Ammon's horn (tissue), 1 donor: ENCODE measurements at places on chromosomes 3 and 15.

DNA sequence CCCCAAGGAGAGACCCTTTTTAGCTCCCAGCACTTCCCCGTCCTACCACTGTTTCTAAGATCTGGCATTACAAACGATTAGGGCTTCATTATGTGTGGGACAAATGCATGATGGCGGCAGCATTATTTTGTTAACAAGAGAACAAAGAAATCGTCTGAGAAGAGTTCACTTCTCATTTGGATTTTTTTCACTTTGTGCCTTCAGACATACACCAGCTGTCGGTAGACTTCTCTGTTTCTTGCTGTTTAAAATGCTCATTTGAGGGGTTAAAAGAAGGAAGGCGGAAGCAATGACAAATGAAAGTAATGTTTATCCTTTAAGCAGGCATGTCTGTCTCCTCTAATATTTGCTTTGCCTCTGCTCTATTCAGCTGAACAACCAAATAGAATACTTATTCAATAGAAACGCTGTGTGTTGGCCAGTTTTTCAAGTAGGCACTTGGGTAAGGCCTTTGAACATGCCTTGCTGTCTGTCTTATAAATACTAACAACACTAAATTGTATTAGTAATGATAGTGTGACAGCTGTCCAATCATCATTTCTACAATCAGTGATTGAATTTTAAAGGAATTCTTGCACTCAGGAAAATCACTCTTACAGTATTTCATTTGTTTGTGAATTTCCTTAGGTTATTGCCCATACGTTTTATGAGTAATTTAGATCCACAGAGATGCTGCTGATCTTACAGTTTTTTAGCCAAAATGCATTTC lies 382.4 kb downstream of the IL5RA start:
- DNase-seq, result no peak

DNA sequence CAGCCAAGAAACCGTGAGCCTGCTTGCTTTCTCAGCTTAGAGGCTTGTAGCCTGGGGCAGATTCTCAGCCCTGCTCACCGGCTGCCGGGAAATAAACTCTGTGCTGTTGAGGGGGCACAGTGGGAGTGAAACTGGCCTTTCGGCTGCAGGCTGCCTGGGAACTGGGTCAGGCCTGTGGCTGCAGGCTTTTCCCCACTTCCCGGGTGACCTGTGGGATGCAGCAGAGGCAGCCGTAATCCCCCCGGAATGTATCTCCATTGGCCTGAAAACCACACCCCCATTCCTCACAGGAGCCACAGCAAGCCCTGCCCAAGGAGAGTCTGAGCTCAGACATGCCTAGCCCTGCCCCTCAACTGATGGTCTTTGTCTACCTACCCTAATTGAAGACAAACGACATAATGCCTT lies 110.9 kb downstream of the STXBP5L start:
- DNase-seq, result no peak

- no peak for DNase-seq
Observed at GRCh38 chr3:77815467-77815866, 775.6 kb downstream of the ROBO2 start.

DNA sequence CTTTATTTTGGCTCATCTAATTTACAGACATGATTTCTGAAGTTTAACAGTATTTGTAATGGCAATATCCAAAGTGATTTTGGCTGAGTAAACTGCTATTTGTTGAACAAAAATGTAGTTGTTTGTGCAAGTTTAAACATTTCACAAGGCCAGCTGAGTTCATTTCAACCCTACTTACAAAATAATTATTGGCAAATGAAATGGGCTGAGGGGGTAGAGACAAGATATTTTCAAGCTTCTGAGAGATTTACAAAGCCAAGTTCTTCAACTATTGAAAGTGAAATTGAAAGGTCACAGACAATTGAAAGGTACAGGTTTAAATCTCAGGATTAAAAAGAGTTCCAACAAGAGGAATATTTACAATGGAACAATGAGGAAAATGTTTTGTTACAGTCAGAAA lies 77.1 kb downstream of the DUT start:
- no peak for DNase-seq

DNA sequence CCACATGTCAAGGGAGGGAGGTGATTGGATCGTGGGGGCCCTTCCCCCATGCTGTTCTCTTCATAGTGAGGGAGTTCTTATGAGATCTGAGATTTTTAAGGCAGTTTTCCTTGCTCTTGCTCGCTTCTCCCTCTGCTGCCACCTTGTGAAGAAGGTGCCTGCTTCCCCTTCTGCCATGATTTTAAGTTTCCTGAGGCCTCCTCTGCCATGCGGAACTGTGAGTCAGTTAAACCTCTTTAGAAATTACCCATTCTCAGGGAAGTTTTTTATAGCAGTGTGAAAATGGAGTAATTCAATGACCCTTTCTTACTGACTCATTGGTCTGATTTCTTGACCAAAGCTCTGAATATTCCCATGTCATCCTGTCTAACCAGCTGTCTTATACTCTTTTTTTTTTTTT lies 484.4 kb upstream of the TPRG1 start:
- DNase-seq, result no peak

DNA sequence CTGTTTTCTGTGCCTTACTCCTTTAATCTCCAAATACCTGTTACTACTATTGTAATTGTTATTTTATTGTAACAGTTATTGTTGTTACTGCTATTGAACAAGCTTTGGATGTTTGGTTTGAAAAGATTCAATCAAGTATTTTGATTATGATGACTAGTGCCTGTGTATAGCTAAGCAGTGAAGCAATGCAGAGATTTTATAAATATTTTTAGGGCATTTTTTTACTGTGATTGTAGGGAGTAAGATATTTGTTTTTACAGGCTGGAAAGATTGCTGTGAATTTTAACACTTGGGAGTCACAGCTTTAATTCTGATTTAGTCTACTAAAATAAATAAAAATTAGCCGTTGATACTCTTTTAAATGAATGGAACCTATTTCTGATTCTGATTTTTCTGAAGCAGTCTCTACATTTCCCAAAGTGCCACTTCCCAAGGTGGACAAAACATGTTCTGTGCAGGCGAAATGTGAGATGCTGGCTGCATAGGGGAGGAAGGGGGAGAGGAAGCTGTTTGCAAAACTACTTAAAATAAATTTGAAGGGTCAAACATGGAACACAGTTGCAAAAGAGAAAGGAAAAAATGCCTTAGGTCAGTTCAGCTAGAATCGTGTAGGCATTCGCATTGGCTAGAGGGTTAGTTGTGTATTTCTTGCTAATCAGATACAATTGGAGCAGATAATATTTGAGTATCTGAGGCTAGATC lies 25.7 kb downstream of the EEFSEC start:
- no peak for DNase-seq

GRCh38 chr15:86915811-86916331 lies 836.2 kb downstream of the AGBL1 start:
- DNase-seq, result peak; percentile 88

- no peak for DNase-seq
Observed at GRCh38 chr15:50187997-50188396, 6.0 kb downstream of the SLC27A2 start.

- DNase-seq, result no peak
Observed at GRCh38 chr15:29813009-29813408, 9.3 kb downstream of the TJP1 start.

- no peak for DNase-seq
Observed at GRCh38 chr3:23945663-23945912, 502 bp downstream of the NR1D2 start.

GRCh38 chr3:151819910-151820309 lies 6.0 kb downstream of the AADAC start:
- no peak for DNase-seq

DNA sequence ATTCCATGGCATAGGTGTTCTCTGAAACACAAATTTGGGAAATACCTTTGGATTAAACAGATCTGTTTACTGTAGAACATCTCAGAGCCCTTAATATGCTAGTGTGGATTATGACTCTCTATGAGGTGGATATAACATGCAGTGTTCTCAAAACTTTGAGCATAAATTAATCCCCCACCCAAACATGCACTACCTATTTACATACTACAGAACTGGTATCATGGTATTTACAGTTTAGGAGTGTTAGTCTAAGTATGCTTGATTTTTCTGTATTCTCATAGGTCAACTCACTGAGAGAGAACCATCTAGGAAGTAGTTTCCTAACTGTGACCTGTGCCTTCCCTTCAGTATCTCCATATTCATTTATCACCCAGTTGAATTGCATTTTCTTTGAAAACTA lies 30.9 kb upstream of the ZNF609 start:
- DNase-seq, result no peak

DNA sequence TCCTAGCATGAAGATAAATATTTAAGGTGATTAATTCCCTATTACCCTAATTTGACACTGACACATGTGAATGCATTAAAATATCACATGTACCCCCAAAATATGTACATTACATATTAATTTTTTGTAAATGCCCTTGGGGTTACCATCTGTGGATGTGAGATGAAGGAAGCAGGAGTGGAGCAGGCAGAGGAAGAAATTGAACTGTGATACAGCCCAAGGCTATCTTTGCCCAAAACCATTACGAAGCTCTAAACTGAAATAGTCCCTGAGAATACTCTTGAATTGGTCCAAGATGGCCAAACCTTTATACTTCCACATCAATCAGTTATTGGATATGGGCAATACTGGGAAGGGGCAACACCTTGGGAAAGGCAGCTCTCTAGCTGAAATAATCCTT lies 105.0 kb downstream of the CLASP2 start:
- no peak for DNase-seq

DNA sequence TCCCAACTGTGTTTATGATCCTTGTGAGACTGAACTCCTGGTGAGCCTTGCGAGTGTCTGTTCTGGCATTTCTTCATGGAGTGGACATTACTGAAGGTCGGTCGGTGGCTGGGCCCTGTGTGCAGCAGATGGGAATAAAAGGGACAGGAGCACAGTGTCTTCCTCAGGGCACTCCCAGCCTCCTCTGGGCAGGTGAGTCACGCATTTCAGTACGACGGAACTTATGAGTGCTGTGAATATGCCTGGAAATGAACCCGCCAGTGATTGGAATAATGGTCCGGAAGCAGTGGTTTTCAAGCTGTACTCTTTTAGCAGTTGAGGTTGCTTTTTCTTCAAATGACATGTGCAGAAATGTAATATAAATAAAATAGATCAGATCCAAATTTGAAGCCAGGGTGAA lies 55.1 kb downstream of the LARS2 start:
- no peak for DNase-seq

DNA sequence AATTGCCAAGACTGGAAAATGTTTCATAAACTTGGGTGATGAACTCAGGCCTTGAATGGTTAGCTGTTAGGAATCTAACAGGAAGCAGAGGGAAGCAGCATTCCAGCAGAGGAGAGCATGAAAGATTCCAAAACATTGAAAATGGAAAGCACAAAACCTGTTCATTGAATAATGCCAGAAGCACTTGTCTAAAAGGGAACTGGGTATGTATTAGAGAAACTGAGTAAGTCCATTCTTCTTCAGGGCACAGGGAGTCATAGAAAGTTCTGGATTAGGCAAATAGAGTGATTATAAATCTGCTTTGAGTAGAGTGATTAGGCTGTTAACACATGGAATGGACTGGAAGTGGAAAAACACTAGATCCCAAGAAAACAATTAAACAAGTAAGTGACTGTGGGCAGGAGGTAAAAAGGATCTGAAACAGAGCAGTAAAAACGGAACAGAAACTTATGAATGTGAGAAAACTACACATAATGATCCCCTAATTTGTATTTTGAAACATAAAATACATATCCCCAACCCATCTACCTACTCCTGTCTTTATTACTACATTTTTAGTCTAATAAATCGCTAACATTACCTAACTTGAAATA lies 343.4 kb downstream of the TBC1D5 start:
- no peak for DNase-seq

- no peak for DNase-seq
Observed at GRCh38 chr3:5001135-5001534, 21.9 kb downstream of the BHLHE40 start.

DNA sequence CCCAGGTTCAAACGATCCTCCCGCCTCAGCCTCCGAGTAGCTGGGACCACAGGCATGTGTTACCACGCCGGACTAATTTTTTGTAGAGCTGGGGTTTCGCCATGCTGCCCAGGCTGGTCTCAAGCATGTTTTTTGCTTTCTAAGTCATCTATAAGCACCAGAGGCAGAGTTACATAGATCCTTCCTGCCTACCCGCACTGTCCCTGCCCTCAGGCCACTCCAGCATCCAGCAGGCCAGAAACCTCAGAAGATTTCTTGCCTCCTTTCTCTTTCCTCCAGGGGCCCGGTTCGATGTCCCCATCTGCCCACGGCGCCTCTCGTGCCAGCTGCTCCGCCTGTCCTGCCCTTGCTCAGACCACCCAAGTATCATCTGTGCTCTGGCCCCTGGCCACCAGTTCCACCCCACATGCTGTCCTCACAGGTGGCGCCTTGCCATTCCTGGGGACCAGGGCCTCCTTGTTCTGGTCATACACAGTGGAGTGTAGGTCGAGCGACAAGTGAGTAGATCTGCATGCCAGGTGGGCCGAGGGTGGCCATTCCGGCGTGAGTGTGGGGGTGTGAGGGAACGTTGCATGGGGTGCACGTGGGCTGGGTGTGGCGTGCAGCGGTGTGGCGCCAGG lies 27.3 kb downstream of the KLHDC8B start:
- no peak for DNase-seq

DNA sequence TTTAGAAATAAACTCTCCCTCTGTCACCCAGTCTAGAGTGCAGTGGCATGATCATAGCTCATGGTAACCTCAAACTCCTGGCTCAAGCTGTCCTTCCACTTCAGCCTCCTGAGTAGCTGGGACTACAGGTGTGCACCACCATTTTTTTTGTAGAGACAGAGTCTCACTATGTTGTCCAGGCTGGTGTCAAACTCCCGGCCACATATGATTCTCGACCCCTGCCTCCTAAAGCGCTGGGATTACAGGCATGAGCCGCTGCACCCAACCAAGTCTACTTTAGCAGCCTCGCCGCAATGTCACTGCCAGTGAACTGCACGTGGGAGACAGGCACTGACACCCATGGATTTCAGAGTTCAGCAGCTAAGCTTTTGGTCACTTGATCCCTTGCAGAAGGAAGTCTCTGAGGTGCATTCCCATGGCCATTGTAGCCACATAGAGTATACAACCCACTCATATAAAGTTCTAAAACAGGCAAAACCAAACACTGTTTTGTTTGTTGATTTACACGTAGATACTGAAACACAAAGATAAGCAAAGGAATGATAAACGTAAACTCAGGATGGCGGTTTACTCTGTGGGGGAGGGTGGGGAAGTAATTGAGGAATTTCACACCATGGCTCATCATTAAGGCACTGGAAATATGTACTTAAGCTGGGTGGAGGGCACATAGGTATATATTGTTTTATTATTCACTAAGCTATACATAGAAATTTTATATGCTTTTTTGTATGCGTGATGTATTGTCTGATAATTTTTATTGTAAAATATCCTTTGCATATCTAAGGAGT lies 115.0 kb downstream of the MEX3B start:
- no peak for DNase-seq
